ENCODE measurements at places on chromosomes 12 and 14.

GRCh38 chr12:47903151-47903611 lies 1.6 kb downstream of the VDR start:
- peak; percentile 45 for DNase-seq

DNA sequence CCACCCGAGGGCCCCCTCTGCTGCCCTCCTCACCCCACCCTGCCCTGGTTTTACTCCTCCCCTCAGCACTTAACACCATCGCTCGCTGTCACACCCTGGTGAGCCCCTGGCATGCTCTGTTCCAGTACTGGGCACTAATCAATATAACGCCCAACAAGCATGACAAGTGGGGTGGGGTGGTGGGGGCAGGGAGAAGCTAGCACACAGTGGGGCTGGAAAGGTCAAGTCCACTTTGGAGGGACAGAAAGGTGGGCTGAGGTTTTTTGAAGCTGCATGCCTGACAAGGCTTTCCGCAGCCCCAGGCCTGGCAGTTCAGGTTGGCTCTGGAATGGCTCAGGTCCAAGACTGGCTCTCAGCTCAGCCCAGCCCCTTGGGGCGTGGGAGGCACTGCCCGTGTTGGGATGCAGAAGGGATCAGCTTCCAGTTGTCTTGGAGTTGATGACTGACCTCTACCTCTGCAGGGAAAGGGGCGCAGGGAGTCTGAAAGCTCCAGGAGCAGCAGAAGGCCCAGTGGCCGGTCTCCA lies 34.1 kb downstream of the PLEKHG3 start:
- no peak for DNase-seq

DNA sequence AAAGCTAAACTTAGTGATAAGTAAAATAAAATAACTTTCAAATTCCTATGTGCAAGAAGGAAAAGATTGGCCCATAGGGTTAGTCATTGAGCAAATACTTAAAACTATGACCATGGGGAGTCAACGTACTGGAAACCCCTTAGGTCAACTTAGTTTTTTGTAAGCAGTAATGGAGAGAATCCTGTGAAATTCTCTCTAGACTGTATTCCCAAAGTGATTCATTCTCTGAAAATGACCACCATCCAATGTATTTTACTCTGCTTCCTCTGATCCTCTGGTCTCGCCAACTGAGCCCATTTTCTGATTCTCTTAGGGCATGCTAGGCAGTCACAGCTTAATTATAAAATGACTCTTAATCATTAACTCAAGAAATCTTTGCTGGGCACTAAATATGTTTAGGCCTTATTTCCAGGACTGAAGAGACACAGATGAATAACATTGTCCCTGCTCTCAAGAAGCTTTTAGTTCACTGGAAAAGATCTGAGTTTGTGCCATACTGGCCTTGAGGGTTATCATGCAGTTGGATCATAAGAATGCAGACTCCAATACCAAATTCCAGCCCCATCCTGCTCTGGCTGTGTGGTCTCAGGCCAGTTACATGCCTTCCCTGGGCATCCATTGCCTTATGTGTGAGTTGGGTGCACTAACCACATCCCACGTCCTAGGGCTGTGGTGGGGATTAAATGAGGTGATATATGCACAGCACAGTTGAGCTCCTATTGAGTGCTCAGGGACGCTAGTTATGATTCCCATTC lies 732.4 kb downstream of the AACS start:
- DNase-seq: no peak

DNA sequence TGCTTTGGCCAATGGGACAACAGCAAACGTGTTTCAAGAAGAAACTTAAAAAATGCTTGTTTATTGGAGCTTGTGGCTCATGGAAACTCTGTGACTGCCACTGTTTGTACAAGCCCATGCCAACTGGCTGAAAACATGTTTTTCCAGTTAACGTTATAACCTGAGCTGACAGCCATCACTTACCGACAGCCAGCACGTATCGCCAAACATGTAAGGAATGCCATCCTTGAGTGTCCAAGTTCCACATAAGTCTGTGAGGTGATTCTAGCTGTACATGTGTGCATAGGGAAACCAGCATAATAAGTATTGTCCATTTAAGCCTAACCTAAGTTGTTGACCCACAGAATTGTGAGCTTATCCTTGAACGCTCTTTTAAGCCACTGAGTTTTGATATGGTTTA lies 596.9 kb downstream of the TRHDE start:
- no peak for DNase-seq

DNA sequence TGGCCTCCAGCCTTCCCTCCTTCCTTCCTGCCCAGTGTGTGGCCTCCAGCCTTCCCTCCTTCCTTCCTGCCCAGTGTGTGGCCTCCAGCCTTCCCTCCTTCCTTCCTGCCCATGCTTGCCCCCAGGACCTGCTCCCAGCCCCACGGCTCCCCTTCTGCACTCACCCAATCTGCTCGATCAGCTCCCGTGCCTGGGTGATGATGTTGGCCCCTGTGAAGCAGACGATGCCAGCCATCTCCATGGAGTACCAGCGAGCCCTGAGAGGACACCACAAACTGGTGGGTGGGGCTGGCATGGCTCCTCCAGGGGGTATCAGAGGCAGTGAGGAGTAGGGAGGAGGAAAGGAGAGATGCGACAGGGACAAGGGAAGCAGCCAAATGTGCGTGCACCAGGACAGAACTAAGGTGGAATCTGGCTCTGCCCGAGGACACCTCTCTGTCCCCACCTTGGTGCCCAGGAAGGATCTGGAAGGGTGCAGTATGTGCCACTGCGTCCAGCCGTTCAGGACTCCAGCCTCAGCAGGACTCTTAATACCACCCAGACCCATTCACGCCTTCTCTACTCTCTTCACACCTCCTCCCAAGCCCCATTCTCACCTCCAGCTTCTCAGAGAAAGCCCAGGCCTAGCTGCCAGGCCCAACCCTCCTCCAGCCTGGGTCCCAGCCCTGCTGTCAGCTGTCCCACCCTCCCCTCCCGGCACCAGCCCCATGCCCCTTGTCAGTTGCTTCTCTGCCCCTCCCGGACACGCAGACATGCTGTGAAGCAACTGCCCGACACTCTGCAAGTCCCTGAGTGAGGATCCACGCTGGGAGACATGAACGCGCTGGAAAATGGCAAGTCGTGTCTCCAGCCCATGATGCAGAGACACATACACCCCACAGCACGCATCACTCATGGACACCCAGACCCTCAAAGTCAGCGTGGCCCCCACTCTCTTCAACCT lies 22.7 kb downstream of the POLE start:
- no peak for DNase-seq
